Vein endothelial cell (primary cell): ENCODE measurements at places on chromosomes 11 and 22. TPM values are rescaled to one million over a fixed set of nuclear protein-coding genes. Genes with fewer than 3 reads are reported as not detected.

Gene DHCR7
- total RNA-seq = 36.9 and 51.1 TPM in 2 replicates

Gene AGBL2
- 0.10 and 3.6 TPM in 2 replicates for total RNA-seq

Gene CAVIN3
- 281 and 346 TPM in 2 replicates for total RNA-seq

Gene CYB5R2
- total RNA-seq = 3.6 and 5.5 TPM in 2 replicates

Gene SIRT3
- total RNA-seq = 6.7 and 10.1 TPM in 2 replicates

Gene OR4C45
- not detected in 2 replicates for total RNA-seq

Gene CBLIF
- not detected in 2 replicates for total RNA-seq

Gene ZP1
- total RNA-seq = not detected in 2 replicates

Gene STK33
- 0.98 and 1.3 TPM in 2 replicates for total RNA-seq

Gene KCNJ1
- total RNA-seq = 0.33 TPM in 1 of 2 replicates, not detected in the other
